ENCODE measurements at places on chromosomes 2 and 18. TPM values are rescaled to one million over a fixed set of nuclear protein-coding genes. Genes with fewer than 3 reads are reported as not detected.

DNA sequence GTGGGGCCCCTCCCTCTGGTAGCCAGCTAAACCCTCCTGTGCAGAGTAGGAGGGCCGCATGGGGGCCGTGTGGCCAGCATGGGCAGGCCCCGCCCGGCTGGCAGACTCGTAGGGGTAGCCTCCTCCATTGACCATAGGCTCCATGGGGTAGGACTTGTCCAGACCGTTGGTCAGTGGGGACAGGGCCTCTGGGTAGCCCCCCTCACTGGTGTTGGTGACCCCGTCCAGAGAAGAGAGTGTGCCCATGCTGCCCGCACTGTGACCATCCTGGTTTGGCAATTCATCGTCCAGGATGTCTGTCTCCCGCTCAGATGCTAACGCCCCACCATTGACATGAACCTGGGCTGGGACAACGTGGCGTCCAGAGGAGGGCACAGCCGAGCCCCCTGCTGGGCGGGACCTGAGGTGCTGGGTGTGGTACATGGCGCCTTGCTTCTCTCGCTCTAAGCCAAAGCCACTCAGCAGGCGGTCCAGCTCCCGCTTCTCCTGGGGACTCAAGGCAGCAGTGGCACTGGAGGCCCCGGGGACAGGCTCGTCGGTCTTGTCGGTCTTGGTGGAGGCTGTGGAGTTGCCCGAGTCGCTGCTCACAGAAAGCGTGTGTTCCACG is 154.3 kb downstream of the TNS1 start:
- no peak for DNase-seq
- peaks cover 71% of the 10 kb centered on the region for H3K36me3 ChIP-seq
- H3K4me1 ChIP-seq: peaks cover 53% of the 10 kb centered on the region
- H3K27me3 ChIP-seq: no peaks in the 10 kb centered on the region
- peak overlapping the region; percentile 59 for H3K27ac ChIP-seq
- H3K4me3 ChIP-seq: no peak overlapping the region

DNA sequence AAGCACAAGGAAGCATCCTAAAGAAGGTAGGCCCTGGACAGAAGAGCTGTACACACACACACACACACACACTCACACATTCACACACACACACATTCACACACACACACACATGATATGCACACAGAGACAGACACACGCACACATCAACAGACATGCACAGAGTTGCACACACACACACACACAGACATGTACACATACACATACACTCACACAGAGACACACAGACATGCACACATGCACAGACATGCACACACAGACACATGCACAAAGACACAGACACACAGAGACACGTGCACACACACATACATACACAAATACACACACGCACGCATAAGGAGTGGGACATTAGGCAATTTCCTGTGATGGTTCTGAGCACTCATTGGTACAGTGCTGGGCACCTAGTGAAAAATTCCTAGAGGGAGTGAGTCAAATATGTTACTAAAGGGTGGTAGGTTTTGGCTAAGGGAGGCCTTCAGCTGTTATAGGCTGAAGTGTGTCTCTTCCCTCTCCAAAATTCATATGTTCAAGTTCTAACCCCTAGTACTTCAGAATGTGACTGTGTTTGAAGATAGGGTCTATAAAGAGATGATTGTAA is 26.4 kb downstream of the THNSL2 start:
- peaks cover 9% of the 10 kb centered on the region for H3K4me1 ChIP-seq
- H3K36me3 ChIP-seq: no peaks in the 10 kb centered on the region
- H3K4me3 ChIP-seq: no peak overlapping the region
- DNase-seq: no peak
- H3K27me3 ChIP-seq: peaks cover 30% of the 10 kb centered on the region

- H3K27me3 ChIP-seq: no peaks in the 10 kb centered on the region
- H3K36me3 ChIP-seq: no peaks in the 10 kb centered on the region
- H3K4me3 ChIP-seq: no peak overlapping the region
- no peak for DNase-seq
- no peak overlapping the region for H3K27ac ChIP-seq
Measured at GRCh38 chr2:103294420-103294819, 532.6 kb downstream of the TMEM182 start.

GRCh38 chr2:153495725-153496124 is 17.2 kb upstream of the RPRM start:
- H3K36me3 ChIP-seq: no peaks in the 10 kb centered on the region
- no peaks in the 10 kb centered on the region for H3K27me3 ChIP-seq
- no peak for DNase-seq
- no peak overlapping the region for H3K27ac ChIP-seq
- H3K4me3 ChIP-seq: no peak overlapping the region
- H3K4me1 ChIP-seq: no peaks in the 10 kb centered on the region

DNA sequence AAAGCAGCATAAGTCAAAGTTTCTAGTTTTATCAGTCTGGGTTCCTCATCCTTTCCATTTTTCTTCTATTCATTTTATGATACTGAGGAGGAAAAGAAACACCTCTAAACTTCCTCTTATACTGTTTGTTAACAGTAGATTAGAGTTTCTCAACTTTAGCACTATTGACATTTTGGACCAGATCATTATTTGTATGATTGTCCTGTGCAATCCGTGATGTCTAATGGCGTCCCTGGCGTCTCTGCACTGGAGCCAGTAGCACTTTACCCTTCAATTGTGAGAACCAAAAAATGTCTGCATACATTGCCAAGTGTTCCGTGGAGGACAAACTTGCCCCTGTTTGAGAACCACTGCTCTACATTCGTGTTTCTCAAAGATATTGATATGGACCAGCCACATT is 25.2 kb downstream of the PTPN4 start:
- no peaks in the 10 kb centered on the region for H3K27me3 ChIP-seq
- no peaks in the 10 kb centered on the region for H3K4me1 ChIP-seq
- no peak overlapping the region for H3K27ac ChIP-seq
- peaks cover 4% of the 10 kb centered on the region for H3K36me3 ChIP-seq

Gene MC2R
- total RNA-seq: not detected

Data from spleen (tissue), 13 donors.